ENCODE measurements at places on chromosomes 6 and 20.

DNA sequence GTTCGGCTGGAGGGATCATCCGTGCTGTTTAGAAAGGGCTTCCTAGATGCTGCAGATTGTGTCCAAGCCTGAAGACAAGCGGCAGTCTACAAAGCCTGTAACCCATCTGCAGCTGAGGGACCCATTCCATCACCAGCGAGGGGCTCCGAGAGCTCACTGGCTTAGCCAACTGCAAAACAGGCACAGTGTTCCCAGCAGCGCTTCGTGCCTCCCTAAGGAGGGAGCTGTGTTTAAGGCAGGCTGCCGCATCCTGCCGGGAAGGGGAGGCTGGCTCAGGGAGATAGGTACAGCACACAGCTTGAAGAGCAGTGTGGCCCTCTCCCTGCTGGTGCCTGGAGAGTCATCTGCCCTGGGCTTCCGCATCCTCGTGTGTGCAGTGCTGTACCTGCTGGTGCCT, 32.4 kb downstream of the DUSP22 start:
- no peak for DNase-seq

GRCh38 chr6:32889533-32889932, 35.5 kb downstream of the PSMB9 start:
- no peak for DNase-seq

DNA sequence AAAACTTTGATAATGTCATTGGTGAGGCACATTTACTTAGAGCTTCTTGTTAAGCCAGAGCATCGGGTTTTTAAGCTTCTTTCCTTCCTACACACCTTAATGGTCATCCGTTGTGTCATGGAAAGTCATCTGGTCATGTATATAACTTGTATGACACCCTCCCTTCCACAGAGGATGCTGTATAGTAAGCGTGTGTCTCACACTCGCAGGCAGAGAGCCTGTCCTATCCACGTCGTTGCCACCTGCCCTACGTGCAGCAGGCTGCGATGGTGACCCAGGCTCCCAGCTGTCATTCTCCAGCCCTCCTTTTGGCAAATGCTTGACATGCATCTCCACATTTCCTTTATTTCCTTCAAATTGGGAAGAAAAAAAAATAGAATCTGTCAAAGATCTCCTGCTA, 85.6 kb downstream of the MYB start:
- DNase-seq: no peak

GRCh38 chr20:29876911-29877285, 1380.6 kb upstream of the DEFB115 start:
- no peak for DNase-seq

- DNase-seq: no peak
Observed at GRCh38 chr20:5548107-5548506, 202.1 kb upstream of the SHLD1 start.

DNA sequence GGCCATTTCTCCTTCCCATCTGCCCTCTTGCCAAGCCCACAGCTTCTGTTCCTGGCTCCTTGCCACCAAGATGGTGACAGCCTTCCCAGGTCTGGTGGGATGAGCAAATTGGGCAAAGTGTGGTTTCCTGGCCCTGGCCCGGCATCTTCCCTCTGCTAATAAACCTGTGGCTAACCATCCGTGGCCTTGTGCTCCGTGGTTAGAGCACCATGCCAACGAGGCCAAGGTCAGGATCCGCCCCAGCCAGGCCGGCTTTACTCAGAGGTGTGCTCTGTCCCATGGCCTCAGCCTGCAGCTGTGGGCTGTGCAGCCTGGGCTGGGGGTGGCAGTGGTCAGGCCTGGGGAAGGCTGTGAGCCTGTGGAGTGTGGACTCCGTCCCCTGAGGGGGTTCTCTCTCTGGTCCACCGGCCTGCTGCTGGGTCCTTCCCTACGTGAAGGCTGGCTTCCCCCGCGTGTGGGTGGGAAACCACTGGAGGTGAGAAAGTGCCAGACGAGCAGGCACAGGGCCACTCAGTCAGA, 117.4 kb downstream of the VEGFA start:
- DNase-seq: no peak

DNA sequence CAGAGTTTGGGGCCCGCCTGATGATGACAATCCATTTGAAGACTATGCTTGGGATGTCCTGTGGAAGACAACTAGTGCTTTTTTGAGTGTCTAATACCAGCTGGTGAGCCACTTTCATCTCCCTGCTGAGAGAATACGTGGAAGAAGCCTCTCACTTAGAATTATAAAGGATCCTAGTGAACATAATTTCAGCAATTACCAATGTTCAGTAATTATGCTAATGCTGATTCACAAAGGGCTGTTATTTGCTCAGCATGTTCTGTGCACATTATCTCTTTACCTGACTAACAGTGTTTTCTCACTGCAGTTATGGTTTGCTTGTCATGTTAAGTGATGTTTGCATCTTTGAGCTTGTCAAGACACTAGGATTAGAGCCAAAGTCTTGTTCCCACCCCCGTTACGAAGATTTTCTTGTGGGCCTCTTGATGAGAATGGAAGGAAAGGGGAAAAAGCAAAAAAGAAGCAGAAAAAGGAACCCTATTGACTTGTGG, 282.1 kb upstream of the CHD6 start:
- no peak for DNase-seq

- DNase-seq: no peak
Observed at GRCh38 chr6:69427882-69428281, 368.9 kb downstream of the LMBRD1 start.

- no peak for DNase-seq
Observed at GRCh38 chr20:49677777-49678758, 35.6 kb downstream of the B4GALT5 start.

- no peak for DNase-seq
Observed at GRCh38 chr20:2705931-2706645, 13.5 kb downstream of the EBF4 start.

DNA sequence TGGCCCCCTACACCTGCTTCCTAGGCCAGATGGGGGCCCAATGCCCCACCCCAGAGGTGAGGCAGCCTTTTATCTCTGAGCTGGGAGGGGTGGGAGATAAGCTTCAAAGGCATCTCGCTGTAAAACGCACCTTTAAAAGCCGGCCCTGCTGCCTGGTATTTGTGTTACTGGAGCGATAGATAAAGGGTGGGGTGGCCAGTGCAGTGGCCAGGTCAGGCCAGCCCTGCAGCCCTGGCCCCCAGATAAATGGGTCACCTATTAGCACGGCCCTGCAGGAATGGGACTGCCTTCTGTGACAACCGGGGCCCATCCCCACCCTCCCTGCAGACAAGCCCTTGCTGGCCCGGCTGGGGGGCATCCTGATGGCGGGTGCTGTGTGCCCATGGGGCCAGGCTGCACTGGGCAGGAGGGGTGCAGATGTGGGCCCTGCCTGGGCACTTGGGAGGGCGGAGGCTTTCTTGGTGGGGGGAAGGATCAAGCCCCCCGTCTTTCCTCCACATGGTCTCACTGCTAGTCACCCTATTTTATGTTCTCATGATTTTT, 3.0 kb upstream of the RBBP8NL start:
- no peak for DNase-seq

GRCh38 chr6:38873001-38873400, 157.9 kb downstream of the DNAH8 start:
- no peak for DNase-seq

- no peak for DNase-seq
Observed at GRCh38 chr6:93842178-93842577, 422.8 kb upstream of the EPHA7 start.

- no peak for DNase-seq
Observed at GRCh38 chr6:134772671-134773360, 177.1 kb downstream of the ALDH8A1 start.

DNA sequence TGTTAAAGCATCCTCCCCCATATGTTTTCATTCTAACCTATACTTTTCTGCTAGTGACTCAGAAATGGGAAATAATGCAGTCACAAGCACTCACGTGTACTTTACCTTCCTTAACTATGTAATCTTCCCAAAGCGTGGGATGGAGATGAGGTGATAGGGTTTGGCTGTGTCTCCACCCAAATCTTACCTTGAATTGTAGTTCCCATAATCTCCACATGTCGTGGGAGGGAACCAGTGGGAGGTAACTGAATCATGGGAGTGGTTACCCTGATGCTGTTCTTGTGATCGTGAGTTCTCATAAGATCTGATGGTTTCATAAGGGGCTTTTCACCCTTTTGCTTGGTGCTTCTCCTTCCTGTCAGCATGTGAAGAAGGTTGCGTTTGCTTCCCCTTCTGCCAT, 35.4 kb downstream of the AGPAT4 start:
- no peak for DNase-seq

All from stimulated activated CD4-positive, alpha-beta T cell treated with anti-CD3 and anti-CD28 coated beads, TNF-alpha, amount 100 ng/mL, for 1 hour (primary cell).